ENCODE measurements at places on chromosomes 5 and 9.

DNA sequence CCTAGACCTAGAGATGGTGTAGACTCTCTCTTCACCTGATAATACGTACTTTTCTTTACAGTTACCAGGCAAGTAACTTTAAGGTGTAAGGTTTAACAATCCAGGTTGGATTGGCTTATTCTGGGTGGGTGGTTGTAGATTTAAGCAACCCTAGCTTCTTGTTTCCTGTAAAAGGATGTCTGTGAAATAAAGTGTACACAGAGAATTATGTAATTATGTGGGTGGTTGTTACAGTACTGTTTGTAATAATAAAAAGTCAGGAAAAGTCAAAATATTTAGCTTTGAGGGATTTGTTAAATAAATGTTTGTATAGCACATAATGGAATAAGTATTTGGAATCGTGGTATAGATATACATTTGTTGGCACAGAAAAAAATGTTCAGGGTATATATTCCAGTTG lies 43.7 kb upstream of the F2R start:
- no peak for DNase-seq

DNA sequence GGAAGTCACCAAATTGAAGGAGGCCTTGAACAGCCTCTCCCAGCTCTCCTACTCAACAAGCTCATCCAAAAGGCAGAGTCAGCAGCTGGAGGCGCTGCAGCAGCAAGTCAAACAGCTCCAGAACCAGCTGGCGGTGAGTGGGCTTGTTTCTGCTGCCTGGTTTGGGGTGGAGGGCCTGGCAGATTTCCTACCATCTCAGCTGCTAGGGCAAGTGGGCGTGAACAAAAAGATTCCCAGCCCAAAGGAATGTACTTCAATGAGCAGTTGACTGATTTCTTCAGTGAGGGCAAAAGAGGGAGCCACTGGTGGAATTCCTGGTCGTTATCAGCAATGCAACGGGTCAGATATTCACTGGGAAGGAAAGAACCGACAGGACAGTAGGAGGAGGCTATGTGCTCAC lies 12.6 kb upstream of the TTC23L start:
- no peak for DNase-seq

DNA sequence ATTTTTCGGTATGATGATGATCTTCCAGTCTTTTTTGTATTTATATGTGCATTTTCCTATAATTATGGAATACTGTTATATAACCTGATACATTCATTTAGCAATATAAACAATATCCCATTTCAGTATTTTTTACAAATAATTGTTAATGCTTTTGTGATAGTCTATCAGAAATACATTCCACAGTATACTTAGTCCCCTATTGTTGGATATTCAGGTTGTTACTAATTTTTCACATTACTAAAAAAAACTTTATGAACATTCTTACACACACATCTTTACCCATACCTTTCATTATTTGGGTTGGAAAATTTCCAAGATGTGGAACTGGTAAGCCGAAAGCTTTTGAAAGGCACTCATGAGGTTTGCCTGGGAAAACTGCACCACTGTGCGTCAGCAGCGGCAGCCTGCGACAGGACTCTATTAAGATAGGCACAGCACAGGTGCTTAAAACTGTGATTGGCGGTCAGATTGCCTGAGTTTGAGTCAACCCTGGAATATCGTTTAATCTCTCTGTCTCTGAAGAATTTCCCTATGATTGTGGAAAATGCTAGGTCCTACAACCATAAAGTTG lies 147.5 kb upstream of the ERCC6L2 start:
- no peak for DNase-seq

GRCh38 chr5:110161162-110161561 lies 471.4 kb downstream of the MAN2A1 start:
- DNase-seq, result no peak

GRCh38 chr9:75855509-75855908 lies 35.0 kb upstream of the PCSK5 start:
- no peak for DNase-seq

DNA sequence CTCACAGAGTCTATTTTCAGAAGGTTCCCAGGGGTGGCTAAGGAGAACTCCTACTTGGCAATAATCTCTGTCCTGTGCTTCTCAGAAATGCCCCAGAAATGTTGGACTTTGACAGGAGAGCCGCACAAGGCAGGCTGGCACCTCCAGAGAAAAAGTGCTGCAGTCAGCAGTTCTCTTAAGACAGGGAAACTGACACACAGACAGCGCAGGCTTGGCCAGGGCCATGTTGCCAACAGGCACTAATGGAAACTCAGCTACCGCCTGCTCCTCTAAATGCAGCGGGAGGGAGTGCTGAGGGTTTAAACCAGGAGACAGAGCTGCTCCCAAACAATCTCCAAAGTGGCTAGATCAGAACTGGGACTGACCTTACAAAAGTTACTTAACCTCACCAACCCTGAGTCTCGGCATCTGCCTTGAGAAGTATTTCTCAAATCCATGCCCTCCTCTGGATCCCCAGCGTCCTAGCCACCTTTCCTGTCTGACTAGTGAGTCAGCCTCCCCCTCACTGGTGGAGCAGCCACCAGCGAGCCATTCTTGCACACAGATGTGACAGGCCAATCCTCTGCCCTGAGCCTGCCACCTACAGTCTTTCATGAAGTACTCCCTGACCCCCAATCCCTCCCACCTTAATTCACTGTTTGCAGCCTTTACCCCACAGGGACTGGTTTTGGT lies 186.4 kb downstream of the CDK5RAP2 start:
- DNase-seq, result no peak

GRCh38 chr5:147482706-147483180 lies 27.1 kb downstream of the DPYSL3 start:
- no peak for DNase-seq

DNA sequence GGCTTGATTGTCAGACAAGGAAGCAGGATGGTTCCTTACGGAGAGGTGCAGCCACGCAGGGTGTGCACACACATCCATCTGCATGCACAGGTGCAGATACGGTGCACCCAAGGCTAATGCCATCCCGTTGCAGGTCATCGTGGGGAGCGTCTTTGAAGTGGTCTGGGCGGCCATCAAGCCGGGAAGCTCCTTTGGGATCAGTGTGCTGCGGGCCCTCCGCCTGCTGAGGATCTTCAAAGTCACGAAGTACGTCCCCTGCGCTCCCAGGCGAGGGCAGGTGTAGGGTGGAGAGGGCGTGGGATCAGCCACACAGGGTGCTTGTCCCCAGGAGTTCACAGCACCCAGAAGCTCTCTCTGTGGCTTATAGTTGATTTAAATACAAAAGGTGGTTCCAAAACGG lies 106.4 kb downstream of the CACNA1B start:
- DNase-seq, result no peak

DNA sequence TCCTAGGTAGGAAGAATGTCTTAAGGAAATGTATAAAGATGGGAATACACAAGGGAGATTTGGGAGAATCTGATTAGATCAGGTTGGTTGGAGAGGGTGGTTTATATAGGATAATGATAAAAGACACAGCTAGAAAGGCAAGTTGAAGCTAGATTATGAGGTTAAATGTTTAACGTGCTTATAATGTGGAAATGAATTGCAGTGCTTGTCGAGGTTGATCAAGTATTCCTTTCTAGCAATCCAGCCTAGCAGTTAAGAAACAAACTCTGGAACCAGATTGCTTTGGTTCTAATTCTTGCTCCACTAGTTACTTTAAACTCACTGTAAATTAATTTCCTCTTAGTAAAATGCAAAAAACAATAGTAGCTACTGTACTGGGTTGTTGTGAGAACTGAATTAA lies 76.5 kb downstream of the NIPBL start:
- no peak for DNase-seq

Measured in amygdala (tissue), 56 donors.